ENCODE measurements at places on chromosomes 11 and 22.

DNA sequence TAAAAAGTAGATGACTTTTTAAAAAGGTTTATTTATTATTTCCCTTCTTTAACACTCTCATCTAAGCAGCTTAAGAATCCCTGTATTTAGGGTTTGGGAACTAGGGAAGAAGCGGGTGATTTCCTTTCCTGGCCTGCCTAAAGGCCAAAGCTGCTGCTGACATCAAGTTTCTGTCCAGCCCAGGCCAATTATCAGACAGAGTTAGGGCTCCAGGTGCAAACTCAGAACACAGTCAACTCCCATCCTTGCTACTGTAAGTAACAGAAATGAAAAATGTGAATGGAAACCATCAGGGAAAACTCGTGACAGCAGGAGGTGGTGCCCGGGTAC is 108.9 kb downstream of the CCDC81 start:
- DNase-seq = no peak

DNA sequence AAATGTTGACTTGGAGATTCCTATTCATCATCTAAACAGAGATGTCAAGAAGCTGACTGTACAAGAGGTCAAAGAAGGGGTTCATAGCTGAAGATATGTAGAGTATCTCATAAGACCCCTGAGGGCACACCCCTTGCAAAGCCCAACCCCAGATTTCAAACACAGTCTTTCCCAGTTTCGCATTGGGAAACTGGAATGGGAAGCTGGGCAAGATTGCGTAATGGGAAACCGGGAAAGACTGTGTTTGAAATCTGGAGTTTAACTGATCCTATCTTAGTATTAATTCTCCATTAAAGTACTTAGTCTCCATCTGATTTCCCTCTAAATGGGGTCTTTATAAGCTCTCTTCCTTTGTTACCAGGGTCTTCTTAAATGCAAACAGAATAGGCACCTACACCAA is 99.5 kb downstream of the FAM76B start:
- no peak for DNase-seq

GRCh38 chr11:120136356-120136755 is 1.6 kb downstream of the TRIM29 start:
- DNase-seq = no peak

DNA sequence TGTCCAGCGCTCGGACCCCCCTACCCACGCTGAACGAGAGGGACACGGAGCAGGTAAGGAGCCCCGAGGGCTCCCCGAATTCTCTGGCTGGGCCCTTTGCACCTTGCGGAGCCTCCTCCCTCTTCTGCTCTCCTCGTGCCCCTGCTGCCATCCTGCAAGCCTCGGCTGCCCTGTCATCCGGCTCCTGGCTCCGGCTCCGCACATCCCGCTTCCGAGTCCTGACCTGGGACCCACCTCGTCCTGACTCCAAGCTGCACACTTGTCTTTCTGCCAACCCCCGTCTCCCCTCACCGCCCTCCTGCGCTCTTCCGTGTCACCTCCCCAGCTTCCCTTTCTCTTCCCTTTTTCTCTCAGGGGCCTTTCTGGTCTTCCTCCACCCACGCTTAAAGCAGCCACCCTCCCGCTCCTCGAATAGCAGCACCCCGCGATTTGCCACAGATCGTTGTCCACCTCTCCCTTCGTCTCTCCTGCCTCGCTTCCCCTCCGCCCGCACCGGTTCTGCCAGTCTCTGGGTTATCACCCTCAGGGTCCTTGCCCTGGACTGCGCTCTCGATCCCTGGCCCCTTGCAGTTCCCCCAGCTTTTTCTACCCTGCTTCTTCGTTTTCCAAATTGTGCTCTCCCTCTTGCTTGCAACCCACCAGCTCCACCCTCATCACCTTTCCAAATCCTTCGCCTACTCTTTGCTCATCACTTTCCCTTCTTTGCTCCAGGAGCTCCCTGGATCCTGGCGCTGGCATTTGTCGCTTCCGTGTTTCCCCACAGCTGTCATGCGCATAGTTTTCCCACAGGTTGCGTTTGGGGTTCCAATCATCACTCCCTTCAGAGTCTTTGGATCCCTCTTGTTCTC is 822 bp downstream of the MARK2 start:
- no peak for DNase-seq

DNA sequence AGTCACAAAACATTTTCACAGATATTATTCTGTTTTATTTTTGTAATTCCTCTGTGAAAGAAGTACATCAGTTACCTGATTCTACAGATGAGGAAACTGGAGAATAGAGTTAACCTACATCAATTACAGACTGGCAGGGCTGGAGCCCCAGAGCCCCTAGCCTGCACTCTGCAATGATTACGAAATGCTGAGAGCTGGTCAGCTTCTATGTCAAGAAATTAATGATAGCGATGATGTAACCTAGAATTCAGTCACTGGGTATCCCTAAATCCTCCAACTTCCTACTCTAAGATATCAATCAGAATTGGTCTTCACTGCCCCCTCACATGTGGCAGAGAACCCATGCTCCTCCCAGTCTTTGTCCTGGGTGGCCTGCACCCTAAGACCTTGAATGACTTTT is 273.5 kb upstream of the PLET1 start:
- no peak for DNase-seq

GRCh38 chr11:88213406-88213805 is 38.2 kb upstream of the RAB38 start:
- DNase-seq = no peak

DNA sequence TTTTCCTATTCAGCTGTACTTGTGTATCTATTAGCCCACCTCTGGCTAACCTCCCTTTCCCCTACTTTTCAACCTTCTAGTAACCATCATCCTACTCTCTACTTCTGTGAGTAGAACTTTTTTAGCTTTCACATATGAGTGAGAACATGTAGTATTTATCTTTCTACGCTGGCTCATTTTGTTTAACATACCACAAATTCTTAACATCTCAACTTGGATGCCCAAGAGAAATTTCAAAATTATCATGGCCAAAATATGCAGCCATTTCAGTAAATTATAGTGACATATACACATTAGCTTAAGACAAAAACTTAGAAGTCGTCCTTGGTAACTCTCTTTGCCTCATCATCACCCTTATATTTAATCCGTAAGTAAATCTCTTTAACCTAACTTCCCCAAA is 34.7 kb downstream of the LUZP2 start:
- no peak for DNase-seq

DNA sequence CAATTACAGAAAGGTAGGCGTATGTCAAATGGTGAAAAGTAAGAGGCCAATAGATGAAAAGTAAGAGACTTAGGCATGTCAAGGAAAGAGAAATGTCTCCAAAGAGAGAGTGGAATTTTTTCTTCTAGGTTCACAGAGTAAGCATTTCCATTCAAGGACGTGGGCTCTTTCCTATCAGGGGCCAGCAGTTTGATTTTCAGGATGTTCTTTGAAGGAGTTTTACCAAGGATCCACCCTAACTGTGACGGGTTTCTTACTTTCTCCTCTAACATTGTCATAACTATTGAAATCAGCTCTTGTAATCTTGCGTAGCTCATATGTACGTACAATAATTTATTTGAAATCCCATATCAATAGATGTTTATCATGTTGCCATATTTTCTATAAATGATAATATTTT is 2112.2 kb upstream of the RAG2 start:
- no peak for DNase-seq

DNA sequence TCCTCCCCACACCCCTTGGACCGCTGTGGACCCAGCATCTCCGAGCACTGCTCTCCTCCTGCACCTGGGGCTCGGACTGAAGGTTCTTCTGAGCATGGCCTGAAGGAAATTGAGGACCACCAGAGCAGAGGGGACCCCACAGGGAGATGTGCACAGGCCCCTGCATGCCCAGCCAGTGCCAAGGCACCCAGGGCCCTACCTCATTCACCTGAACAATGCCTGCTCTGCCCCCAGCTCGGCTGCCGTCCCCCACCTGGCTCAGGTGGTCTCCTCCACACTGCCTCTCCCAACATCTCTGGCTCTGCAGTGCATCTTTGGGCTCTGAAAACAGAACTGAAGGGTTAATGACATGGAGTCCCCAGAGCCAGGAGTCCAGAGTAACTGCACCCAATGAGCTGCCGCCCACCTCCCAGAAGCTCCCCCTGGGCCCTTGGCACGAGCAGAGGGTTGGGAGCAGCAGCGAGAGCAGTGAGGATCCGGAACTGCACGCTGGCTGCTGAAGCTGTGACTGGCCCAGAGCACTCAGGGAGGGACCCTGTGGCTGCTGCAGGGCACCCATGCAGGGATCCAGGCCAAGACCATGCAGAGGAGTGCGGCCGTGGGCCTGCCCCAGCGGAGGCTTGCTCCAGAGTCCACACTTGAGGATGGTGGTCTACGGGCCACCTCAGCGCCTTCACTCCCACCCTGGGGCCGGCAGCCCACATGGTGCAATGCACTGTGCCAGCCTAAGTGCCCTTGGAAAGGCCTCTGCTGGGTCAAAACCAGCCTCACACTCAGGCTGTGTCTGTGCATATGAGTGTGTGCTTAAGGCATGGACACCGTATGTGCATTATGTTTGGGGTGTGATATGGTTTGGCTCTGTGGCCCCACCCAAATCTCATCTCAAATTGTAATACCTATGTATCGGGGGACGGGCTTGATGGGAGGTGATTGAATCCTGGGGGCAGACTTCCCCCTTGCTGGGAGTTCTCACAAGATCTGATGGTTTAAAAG is 686.1 kb downstream of the TBC1D22A start:
- no peak for DNase-seq

DNA sequence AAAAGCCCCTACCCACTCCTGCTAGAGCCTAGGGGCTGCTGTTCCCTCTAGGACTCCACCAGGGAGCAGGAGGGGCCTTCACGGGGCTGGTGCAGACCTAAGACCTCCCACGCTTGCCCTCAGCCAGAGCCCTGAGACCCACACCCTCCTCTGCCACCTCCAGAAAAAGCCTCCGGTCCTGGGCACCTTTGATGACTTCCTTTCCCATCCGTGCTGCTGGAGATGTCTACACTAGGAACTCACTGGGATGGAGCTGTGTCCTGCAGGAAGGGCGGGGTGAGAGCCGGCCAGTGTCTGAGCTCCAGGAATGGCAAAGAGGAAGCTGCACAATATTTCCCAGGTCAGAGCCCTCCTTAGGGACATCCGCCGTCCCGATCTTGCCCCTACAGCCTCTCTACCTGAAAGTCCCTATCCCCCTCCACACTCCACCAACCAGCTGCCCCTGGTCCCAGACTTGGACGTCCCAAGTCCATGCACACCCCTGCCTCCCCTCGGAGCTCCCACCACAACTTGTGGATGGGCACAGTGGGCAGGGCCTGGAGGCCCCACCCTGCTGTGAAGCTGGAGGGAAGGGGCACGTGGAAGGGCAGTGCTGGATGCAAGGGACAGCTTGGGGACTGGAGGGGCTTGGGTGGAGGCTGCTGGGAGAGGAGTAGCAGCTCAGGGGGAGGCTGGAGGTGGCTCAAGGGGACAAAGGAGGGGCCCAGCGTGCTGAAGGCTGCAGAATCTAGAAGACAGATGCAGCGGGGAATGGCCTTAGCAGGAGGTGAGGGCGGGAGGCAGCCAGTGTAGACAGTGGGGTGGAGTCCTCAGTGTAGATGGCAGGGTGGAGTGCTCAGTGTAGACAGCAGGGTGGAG is 13.5 kb upstream of the LRP5 start:
- DNase-seq = no peak

DNA sequence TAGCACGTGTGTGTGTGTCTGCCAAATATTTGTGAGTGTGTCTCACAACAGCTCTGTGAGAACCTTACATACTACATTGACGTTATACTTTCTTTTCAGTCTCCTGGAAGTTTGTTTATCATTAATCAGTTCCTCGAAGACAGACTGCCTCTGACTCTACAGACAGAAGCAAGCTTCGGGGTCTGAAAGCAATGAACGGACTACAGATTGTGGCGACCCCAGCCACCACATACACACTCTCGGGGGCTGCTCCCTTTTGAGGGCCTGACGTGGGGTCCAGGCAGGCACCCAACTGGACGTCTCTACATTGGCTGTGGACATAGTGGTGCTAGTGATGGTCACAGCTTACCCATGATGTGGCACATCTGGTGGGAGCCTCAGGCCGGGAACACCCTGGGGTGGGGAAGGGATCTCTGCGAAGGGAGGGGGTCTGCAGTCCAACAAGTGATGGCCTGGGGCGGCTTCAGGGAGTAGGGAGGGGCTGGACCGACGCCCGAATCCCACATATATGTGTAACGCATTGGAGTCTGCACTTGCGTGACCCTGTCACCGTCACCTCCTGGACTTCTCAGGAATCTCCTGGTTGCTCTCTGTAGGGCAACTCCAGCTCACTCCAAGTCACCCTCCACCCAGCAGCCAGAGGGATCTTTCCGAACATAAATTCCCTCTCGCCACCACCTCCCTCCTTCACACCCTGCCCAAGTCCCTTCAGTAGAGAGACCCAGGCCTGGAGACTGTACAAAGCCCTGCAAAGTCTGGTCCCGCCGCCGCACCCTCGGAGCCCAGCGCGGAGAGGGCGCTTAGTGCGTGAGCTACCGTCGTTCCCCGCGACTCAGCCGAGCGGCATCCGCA is 30.4 kb upstream of the TRIM29 start:
- DNase-seq = no peak

- DNase-seq = peak; percentile 66
Observed at GRCh38 chr22:23281406-23282088, 101.2 kb downstream of the BCR start.

- no peak for DNase-seq
Observed at GRCh38 chr11:46363031-46363407, 15.8 kb downstream of the DGKZ start.

- no peak for DNase-seq
Observed at GRCh38 chr11:48024635-48025071, 44.3 kb downstream of the PTPRJ start.

DNA sequence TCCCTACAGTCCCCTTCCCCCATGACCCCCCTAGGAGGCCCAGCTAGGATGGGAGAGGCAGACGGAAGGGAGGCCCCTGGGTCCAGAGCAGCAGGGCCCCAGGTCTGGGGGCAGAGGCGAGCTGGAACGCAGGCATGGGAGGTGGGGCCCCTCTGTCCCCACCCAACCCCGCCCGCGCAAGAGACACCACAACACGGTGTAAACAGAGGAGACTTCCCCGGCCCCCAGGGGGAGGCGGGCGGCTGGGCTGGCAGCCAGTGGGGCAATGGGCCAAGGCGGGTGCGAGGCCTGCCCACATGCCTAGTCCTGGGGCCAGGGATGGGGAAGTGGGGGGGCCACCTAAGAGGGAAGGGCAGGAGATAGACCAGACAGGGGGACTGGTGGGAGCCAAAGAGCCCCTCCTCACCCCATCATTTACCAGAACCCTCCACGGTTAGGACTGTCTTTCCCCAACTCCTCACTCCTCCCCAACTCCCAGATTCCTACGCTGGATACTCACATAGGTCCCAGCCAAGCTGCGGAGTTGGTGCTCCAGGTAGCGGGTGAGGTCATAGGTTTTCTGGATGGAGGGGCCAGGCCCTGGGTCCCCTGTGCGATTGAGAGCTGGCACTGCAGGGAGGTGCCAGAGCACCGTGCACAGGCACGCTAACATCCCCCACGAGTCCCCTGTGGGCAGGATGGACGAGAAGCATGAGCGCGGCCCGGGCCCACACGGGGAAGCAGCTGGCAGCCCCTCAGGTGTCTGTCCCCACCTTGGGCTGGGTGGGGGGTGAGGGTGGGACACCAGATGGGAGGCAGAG is 6.2 kb downstream of the CLCF1 start:
- DNase-seq = no peak

- DNase-seq = no peak
Observed at GRCh38 chr11:108817976-108818375, 153.1 kb downstream of the DDX10 start.

- no peak for DNase-seq
Observed at GRCh38 chr22:17359501-17359900, 9.8 kb upstream of the CECR2 start.

Measured in activated T-helper 1 cell treated with anti-CD3 and anti-CD28 coated beads, Interleukin-2, amount 50 U/mL, for 16 hours (primary cell).